ENCODE measurements at places on chromosomes 13 and 19. TPM values are rescaled to one million over a fixed set of nuclear protein-coding genes. Genes with fewer than 3 reads are reported as not detected.

GRCh38 chr13:33764716-33765115 is 53.2 kb upstream of the RFC3 start:
- DNase-seq: no peak

- DNase-seq: no peak
These were observed 23.5 kb downstream of the DZIP1 start for GRCh38 chr13:95620825-95621498.

DNA sequence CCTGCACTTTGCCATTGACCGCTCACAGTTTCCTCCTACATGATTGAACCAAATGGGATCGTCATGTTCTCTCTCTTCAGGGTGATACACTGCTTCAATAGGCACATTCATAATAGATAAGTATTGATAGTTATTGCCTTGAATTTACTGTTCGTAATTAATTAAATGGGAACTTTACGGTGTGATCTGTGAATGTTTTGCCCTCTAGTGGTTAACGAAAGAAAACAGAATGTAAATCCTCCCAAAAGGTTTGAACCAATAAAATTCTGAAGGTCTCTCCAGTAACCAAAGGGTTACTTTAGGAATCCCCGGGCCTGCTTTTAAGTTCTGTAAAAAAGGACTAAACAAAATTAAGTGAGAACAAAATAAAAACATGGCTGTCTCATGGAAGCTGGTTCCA is 389.3 kb downstream of the DACH1 start:
- peak; percentile 3 for DNase-seq

DNA sequence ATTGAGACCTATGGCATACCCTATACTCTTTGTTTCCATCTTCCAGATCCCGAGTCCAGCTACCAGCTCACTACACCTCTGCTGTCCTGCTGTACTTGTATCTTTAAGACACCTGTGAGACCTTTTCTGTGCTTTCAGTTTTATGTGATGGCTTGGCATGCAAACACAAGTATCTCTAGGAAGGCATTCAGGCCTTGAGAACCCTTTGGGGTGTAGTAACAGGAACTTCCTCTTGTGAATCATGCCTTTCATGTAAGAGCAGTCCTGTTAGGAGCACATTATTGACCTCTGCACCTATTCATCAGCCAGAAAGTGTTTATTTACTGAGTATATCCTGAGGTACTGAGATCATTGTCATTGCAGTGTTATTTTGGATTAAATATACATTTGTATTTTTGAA is 87.0 kb upstream of the HTR2A start:
- DNase-seq: no peak

- DNase-seq: peak; percentile 42
These were observed 20.4 kb upstream of the ARGLU1 start for GRCh38 chr13:106588367-106588766.

DNA sequence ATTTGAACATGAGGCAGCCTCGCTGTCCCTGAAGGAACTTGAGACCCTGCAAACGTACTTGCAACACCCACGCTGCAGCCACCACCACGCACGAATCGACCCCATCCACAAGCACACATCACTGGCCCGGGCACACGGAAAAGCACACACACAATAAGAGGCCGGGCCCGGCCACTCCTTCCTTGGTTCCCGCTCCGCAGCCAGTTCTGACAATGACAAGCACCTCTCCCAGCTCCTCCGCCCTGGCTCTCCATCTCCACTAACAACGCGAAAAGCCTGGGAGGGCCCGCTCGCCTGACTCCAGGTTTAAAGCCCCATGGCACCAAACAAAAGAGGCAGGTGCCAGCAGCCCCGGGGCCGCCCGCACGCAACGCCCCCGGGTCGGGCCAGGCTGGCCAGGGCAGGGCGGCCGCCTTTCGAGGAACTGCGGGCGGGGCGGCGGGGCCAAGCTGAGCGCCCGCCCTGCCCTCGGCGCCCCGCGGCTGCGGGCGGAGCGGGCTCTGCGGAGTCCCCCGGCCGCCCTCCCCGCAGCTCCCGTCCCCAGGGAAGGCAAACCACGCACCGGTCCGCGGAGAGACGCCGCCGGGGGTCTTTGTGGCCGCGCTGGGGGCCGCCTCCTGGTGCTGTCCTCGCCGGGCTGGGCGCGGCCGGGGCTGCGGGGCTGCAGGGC is 495 bp downstream of the DCLK1 start:
- no peak for DNase-seq

TEX29 gene
- total RNA-seq: 0.14 TPM
